Cortex of kidney (tissue), 1 donor: ENCODE measurements at places on chromosomes 6 and 20.

DNA sequence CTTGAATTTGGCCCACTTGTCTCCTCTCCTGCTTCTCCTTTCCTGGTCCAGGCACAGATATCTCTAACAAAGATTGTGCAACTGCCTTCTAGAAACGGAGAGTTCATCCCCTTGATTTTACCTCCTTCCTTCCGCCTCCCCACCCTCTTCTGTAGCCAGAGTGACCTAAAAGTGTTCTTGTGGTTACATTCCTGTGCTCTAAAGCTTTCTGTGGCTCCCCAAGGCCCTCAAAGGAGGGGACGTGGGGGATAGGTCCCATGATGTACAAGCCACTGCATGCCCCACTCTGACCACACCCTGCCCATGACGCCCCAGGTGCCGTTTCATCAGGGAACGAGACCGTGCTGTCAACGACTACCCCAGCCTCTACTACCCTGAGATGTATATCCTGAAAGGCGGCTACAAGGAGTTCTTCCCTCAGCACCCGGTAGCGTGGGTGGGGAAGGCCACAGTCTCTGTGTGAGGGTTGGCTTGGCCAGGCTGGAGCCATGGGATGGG lies 8.2 kb downstream of the CDC25B start:
- DNase-seq = no peak

- DNase-seq = no peak
Observed at GRCh38 chr6:44024574-44025219, 102.6 kb downstream of the MRPL14 start.

GRCh38 chr6:27688014-27688586 lies 215.2 kb upstream of the ZNF184 start:
- DNase-seq = no peak

DNA sequence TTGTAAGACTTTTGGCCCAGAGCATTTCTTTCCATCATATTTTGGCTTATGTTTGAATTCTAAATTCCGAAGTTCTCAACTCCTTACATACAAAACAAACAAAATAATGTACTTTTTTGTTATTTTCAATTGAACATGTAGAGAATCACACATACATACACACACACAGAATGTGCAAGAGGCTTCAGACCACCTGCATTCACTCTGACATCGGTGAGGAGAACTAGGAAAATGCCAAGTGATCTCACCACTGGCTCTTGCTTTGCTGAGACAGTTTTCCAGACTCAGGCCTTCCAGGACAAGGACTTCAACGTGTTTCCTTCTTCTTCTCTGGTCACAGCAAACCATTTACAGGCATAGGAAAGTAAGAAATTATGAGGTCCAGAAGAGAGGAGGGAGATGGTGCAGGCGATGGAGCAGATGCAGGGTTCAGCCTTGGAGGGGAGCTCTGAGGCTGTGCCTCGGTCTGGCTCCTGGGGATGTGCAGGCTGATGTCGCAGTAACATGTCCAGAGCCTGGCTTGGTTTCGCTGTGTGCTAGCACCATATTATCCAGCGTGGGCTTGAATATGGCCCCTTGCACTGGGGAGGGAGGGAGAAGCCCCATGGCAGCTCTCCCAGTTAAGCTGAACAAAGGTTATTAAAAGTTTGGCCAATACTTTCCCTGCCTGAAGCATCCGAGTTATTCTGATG lies 93.4 kb downstream of the DACT2 start:
- DNase-seq = no peak

- no peak for DNase-seq
Observed at GRCh38 chr20:37986873-37987601, 46.2 kb downstream of the TTI1 start.

GRCh38 chr6:156776470-156776839 lies 723 bp upstream of the ARID1B start:
- DNase-seq = no peak

DNA sequence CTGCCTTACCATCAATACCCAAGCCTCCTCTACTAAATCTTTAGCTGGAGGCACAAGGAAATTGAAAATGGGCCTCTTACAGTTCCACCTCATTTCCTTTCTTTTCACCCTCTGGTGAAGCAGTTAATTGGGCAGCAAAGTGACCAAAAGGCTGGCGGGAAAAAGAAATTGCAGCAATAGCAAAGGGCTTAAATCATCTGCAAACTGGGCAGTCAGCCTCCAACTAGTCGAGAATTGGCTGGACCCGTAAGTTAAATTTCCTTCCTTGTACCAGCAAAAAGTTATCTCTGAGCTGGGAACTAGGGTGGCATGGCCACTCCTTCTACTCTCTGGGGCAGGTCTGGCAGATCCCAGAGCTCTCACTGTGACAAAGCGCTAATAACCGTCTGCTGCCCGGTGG lies 33.5 kb downstream of the GHRH start:
- DNase-seq = no peak

- no peak for DNase-seq
Observed at GRCh38 chr6:45477278-45477677, 99.5 kb upstream of the SUPT3H start.

GRCh38 chr6:48714250-48714649 lies 603.3 kb upstream of the PTCHD4 start:
- DNase-seq = no peak

DNA sequence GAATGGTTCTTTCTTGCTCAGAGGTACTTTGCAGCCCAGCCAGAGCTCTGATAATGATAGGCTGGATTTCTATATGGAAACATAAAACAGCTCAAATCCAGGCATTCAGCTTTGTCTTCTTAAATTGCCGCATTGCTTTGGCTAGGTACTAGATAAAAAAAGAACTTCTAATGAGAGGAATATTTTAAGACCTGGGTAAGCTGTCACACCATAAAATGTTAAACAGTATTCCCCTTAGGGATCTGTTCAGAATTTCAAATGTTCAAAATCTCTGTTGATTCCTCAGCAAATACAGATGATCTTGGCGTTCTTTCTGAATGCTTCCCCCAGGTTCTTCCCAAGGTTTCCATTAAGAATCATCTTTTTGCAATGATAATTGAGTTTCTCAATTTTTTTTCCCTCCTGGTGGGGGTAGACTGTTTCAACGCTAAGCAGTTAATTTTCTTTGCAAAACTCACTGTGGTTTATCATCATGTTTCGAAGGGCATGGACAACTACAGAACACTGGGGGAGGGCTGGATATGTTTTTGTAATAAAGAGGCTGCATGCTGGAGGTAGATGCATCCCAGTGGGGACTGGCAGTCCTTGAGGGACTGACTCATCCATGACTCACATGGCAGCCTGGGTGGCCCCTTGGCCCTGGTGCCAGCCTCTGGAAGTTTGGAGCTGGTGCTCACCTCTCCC lies 31.0 kb downstream of the TIAM2 start:
- DNase-seq = no peak

DNA sequence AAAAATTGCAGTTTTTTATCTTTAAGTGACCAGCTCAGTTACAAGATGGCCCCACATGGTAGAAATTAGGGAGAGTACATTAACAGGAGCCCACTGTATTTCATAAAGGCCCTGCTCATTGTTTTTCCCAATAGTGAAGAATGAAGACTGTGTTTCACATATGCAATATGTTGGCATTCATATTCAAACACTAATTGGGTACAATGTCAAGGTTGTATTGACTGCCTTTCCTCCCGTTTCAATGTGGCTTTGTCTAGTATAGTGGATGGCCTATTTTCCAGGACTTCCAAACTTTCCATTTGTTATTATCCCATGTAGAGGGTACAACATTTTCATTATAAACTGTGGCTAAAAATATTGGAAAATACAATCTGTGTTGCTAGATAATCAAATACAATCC lies 51.3 kb downstream of the HDDC2 start:
- DNase-seq = no peak

DNA sequence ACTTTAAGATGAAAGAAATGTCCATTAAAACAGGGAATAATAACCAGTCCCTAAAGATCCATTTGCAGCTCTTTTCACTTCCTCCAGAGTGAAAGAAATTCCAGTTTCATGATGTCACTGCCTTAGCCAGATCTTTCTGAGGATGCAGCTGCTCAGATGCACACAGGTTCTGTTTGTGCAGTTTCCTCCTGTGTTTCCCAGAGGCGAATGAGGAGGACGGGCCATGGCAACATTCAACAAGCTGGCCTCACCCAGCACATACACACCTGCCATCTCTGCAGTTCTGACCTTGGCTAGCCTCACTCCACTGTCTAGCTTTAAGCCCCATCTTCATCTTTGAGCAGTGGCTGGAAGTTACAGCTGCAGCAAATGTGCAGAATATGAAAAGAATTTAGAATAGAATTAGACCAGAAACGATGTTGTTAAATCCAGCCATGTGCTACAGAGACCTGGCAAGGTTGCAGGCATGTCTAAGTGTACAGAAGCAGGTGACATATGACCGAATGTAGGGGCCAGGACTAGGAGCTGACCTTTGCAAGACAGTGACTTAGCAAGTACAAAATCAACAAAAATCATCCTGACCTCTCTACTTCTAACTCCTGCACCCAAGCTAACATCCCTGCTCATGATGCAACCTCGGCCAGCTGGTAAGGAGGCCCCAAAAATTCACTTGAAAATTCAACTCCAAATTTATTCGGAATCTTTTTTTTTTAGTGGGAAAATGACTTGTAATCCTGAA lies 35.0 kb downstream of the FAM50B start:
- no peak for DNase-seq

DNA sequence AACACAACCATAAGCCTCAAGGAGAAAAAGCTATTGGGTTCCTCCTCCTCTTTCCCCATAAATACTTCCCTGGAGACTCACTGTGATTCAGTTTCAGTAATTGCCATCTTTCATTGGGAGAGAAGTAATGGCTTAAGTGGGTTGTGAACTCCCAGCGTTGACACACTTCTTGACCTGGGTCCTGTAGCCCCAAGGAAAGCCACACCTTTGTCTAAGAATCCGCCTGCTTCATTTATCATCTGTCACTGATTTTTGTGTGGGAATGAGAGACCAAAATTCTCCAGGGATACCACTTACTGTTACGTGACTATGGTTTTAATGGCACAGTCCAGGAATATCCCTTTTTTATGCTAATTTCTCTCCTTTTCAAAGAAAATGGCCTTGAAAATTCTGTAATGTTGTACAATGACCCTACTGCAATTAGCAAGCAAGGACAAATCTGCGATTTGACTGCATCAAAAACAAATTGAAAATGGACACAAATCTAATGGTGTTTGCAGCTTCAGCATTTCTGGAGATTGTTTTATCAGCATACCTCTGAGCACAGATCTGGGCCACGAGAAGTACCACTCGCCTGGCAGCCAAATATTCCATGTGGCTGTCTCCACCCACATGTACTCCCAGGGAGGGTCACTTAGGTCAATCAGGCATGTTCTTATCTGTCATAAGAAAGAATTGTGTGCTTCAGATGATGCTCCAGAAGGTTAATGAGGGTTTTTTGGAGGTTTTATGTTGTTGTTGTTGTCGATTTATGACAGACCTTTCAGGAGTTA lies 29.8 kb downstream of the DCBLD1 start:
- no peak for DNase-seq

DNA sequence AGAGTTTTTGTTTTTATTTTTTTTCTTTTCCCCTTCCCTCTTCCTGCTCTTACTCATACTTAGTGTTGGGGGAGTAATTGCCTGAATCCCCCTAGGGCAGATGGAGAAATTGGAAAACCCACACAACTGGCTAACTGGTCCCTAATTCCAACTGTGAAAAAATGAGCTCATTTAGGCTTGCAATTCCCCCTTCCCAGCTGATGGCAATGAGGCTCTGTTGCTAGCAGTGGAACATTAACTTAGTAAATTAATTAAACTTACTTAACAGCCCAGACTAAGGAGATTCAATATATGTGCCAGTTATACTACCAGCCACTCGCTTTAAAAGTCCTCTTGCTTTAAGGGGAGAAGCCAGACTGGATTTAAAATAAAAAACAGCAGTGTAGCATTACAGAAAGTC lies 76.6 kb downstream of the PKHD1 start:
- DNase-seq = no peak

- no peak for DNase-seq
Observed at GRCh38 chr6:67506352-67506751, 1128.7 kb upstream of the ADGRB3 start.

DNA sequence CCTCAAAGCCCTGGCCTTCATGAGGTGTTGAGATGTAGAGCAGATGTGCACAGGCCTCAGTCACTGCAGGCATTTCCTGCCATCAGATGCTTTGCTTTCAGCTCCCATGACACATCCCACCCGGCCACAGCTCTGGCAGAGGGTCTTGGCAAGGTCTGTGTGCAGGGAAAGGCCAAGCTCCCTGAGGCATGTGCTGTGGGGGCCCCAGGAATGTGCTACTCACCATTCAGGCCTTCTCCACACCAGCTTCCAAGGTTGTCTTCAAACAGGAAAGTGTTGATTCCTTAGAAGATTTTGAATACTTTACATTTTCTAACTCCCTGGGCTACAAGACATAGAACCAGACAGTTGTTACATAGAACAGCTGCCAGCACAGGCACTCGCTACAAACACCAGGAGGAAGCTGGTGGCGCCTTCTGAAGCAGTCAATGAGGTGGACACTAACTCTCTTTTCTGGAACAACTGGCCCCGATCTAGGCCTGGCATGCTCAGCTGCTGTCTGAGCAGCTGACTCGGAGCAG lies 27.8 kb downstream of the CASS4 start:
- no peak for DNase-seq

DNA sequence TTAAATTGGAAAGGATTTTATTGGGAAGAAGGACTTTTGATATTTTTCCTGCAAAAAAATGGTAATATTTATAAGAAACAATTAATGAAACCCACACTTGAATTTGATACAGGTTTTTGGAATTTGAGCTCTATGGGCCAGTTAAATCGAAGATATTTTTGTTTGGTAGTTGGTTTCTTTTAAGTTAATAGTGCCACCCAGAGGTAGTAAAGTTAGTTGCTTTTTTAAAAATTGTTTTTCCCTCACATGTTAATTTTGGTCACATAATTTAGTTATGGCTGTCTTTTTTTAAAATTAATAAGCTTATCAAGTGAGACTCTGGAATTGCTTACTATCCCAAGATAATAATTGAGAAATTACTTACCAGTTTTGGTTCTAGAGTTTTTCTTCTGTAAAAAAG lies 7.1 kb downstream of the PRIM2 start:
- no peak for DNase-seq

GRCh38 chr6:87714093-87714842 lies 12.2 kb upstream of the AKIRIN2 start:
- DNase-seq = no peak

DNA sequence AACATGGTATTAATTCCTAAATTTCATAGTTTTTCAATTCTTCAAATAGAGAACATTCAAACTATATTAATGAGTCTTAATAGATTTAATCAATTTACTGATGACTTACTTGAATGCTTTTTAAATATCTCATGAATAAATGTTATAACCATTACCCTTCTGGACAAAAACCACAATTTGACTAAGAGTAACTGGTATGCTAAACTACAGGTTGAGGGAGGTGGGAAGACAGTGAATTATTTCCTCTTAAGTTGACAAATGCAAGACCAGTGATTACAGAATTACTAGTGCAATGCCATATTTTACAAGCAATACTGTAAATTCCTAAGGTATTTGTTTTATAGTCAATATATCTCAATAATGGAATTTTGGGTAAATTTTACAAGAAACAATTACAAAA lies 65.1 kb downstream of the REV3L start:
- DNase-seq = no peak

DNA sequence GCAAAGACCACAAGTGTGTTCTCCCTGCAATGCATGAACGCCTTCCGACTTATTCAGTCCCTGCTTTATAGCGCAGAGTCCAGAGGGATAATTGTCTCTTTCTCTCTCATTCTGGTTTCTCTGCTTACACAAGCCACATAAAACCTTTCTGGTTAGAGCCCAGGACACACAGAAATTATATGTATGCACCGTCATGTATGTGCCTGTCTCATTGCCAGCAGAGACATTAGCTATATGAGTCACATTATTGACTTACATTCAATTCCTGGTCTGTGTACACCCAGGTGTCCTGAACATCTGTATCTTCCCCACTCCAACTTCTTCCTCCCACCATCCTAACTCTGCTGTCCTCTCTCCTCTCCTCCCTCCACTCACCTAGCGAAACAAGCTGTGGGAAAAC lies 44.0 kb downstream of the LRFN2 start:
- no peak for DNase-seq
